ENCODE measurements at places on chromosomes 7 and 10.

DNA sequence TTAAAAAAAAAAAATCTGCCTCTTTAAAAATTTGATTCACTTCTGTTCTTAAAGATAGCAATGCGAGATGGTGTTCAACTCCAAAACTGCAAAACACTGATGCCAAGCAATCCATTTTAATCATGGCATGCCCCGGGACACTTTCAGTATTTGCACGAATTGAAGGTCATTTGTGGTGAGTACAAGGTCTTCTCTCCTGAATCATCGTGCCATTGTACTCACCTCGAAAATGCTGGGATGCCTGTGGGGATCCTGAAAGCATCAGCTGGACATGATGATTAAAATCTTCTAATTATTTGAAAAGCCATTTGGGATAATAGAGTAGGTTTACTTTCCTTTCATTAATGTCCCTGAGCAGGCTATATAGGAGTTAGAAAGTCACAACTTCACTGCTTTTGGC is 125.1 kb upstream of the NRP1 start:
- no peak for DNase-seq

DNA sequence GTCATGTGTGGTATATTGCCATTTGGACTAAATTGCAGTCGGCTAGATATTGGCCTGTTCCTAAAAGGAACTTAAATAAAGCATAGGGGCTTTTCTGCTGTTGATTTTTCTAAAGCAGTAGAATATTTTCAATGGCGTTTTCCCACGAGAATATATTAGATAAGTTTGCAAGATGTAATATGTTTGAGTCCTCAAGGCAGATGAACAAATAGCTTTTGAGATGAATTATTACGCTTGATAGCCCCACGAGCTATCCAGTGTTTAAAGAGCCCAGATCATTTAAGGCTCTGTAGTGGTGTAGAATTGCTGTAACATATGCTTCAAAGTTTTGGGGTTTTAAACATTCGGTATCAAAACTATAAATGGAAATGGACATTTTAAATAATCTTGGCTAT is 2.9 kb downstream of the CELF2 start:
- DNase-seq: no peak

GRCh38 chr7:47435889-47436312 is 146.0 kb downstream of the TNS3 start:
- no peak for DNase-seq

GRCh38 chr7:8176370-8177081 is 85.4 kb downstream of the ICA1 start:
- DNase-seq: peak; percentile 42

- DNase-seq: no peak
Observed at GRCh38 chr10:58546722-58547445, 34.2 kb downstream of the BICC1 start.

GRCh38 chr7:1555046-1555812 is 776 bp downstream of the TMEM184A start:
- DNase-seq: no peak

GRCh38 chr10:2921956-2922680 is 145.2 kb upstream of the PFKP start:
- no peak for DNase-seq

- no peak for DNase-seq
Observed at GRCh38 chr7:7757576-7757975, 39.2 kb upstream of the RPA3 start.

DNA sequence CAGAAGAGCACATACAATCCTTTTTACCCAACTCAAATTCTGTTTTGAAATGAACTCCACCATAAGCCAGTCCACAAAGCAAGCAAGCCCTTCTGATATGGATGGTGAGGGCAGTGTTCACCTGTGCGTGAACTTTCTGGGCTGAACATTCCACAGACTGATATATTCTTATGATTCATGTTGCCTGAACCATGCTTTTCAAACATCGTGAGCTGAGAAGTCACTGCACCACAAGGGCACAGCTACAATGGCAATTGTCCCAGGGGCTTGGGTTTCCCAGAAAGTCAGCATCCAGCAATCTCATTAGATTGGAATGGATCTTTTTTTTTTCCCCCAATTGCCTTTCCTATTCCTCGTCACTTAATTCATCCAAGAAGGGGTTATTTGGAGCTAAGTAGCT is 86.9 kb upstream of the ZNF438 start:
- no peak for DNase-seq

GRCh38 chr7:158044482-158044823 is 543.2 kb downstream of the PTPRN2 start:
- no peak for DNase-seq

- peak; percentile 7 for DNase-seq
Observed at GRCh38 chr10:68897336-68897741, 3.8 kb upstream of the DDX50 start.

DNA sequence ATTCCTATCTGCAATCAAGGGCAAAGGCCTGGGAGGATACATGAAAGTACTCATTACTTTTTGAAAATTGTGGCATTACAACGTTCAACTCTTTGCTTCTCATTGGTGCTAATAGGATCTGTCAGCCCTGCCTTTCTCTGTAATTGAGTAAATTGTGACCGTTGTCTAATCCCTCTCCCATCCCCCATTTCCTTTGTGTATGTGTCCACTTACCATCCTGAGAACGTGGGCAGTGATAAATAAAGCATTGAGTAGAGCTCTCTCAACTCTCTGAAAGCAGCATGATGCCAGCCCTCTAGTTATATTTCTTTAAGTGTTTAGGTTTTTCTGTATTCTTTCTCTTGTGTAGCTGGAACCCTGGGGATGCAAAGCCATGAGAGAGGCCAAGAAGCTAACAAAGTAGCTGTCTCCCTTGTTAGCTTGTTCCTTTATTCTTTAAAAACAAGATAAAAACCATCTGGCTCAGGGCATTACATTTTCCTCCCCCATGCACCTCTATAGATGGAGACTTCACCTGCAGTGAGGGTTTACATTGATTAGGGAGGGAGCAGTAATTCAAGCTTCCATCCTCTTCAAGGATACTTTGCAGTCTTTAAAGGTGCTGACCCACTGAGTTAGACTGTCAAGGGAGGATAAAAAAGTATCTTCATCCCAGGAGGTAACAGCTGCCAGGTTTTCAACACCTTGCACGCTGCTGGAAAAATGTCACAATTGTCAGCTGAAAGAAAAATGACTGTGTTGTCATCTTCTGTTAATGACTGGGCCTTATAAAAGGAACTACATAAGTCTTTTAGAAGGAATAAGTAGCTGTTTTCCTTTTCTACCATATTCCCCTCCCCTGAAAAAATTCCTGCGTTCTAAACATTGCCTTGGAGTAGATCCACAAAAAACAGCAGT is 112.3 kb downstream of the BTRC start:
- no peak for DNase-seq

- no peak for DNase-seq
Observed at GRCh38 chr10:36676321-36676720, 449.1 kb upstream of the ANKRD30A start.

DNA sequence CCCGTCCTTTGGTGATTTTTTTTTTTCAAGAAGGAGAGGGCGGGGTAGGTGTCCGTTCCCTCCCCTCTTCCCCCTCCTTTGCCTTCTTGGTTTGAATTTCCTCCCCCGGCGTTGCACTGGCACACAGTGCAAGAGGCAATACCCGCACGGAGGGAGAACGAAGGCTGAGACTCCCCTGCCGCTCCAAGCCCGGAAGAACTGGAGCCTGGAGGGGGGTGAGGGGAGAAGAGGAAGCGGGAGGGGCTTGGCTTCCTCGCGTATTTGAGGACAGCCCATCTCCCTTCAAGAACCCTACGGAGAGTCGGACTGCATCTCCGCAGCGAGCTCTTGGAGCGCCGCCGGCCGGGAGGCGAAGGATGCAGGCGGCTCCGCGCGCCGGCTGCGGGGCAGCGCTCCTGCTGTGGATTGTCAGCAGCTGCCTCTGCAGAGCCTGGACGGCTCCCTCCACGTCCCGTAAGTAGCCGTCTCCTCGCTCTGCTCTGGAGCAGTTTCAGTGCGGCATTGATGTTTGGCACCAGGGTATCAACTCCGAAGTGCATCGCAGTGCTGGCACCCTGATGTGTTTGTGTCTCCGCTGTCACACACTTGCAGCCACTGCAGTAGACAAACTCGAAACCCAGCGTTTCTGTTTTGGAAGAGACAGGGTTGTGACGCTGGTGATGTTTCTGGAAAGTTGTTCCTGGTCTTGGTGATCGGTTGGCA is at the start of gene CNTNAP2:
Gene CNTNAP2, plus strand, starts transcription at position 281 of the 702 bp plus-strand sequence. Its CDS starts 76 bp downstream, at position 357.
- DNase-seq: no peak

GRCh38 chr10:99965700-99966099 is 44.0 kb downstream of the DNMBP start:
- DNase-seq: no peak

DNA sequence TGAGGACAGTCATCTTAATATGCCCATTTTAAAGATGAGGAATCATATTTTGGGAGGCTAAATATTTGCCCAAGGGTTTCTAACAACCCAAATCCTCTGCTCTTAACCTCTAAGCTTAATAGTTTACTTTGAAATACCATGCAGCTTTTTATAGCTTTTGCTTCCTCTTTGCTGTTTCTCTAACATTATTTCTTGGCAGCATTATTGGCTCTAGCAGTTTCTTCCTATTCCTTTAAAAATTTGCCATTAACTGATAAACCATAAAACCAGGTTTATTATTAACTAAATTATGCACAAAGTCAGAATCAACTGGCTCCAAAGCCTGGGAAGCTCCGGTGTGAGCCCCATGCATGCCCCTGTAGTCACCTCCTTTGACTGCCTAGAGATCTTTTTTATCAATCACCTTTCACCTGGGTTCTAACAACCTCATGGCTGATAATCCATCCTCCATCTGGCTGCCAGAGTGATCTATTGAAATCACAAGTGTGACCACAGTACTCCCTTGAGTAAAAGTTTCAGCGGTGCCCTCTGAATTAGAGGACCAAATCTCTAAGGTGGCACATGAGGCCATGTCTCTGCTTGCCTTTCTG is 62.4 kb downstream of the ITGB8 start:
- DNase-seq: no peak

DNA sequence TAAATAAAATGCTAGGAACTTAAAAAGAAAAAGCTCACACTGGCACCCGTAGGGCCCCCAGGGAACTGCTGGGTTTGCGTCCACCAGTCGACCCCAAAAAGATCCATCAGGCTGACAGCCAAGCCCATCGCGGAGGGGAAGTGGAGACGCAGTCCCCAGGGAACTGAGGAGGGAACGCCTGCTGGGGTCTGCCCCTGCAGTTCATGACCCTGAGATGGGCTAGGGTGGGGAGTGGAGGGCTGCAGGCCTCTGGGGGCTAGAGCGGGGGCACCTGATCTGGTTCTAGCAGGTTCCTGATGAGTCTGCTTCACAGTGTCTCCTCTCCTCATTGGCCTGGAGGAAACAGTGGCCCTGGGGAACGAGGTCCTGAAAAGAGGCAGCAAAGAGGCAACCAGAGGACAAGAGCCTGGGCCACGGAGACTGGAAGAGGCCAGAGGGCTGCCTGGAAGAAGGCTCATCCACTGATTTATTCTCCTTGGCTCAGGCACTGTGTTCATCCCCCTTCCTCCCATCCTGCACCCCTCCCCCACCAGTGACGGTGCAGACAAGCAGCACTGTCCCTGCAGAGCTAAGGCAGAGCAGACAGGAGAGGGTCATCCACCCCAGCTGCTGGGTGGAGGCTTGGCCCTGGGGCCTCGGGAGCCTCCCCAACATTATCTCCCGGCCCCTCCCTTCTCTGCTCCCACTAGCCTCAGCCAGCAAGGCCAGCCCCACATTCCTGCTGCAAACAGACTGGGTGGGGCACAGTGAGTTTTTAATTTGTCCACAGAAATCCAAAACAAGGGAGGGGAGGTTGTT is 24.7 kb upstream of the HSPA12A start:
- DNase-seq: no peak

Data from activated CD4-positive, alpha-beta T cell treated with anti-CD3 and anti-CD28 coated beads, Interleukin-2, amount 50 U/mL, for 48 hours (primary cell).